Aorta (tissue), 5 donors: ENCODE measurements at places on chromosomes 1 and 21. TPM values are rescaled to one million over a fixed set of nuclear protein-coding genes. Genes with fewer than 3 reads are reported as not detected.

Gene TNNI3K
- total RNA-seq = 4.2 TPM

GRCh38 chr1:56436912-56437417 is 142.4 kb downstream of the PLPP3 start:
- no peaks in the 10 kb centered on the region for H3K36me3 ChIP-seq
- H3K27ac ChIP-seq = no peak overlapping the region
- no peaks in the 10 kb centered on the region for H3K27me3 ChIP-seq
- no peak for DNase-seq

GRCh38 chr1:86645851-86646250 is 58.5 kb upstream of the SH3GLB1 start:
- no peak for DNase-seq
- H3K27ac ChIP-seq = no peak overlapping the region
- no peaks in the 10 kb centered on the region for H3K27me3 ChIP-seq
- no peaks in the 10 kb centered on the region for H3K36me3 ChIP-seq
- no peak overlapping the region for H3K4me3 ChIP-seq
- no peaks in the 10 kb centered on the region for H3K4me1 ChIP-seq

DNA sequence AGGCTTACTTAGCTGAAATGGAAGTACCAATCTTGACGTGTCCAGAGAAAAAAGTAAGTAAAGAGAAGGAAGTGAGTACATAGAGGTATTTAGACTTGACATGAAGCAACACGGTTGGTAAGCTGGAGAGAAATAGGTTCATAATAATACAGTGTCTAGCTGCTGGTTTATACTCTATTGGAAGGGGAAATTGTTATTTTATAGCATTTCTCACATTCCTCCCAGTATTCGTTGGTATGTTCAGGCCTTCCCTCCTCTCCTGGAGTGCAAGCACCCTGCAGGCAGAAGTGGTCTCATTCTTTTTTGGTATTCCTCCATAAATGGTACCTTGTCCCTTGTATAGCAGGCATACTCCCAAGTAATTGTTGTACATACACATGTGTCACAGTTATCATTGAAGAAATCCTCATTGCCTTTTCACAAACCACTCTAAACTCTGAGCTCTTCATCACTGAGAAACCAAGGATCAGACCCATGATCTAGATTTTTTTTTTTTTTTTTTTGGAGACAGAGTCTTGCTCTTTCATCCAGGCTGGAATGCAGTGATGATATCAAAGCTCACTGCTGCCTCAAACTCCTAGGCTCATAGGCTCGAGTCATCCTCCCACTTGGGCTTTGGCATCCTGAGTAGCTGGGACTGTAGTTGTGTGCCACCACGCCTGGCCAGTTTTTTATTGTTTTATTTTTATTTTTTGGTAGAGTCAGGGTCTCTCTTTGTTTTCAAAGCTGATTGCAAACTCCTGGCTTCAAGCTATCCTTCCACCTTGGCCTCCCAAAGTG is 9.8 kb upstream of the IPO9 start:
- no peaks in the 10 kb centered on the region for H3K27me3 ChIP-seq
- H3K36me3 ChIP-seq = peaks cover 21% of the 10 kb centered on the region
- DNase-seq = no peak

- no peaks in the 10 kb centered on the region for H3K4me1 ChIP-seq
- peaks cover 1% of the 10 kb centered on the region for H3K36me3 ChIP-seq
- DNase-seq = no peak
- H3K27me3 ChIP-seq = no peaks in the 10 kb centered on the region
- H3K27ac ChIP-seq = peak overlapping the region; percentile 6
Measured at GRCh38 chr21:28884481-28884880, 108.2 kb downstream of the LTN1 start.

Gene CRP
- not detected for total RNA-seq

Gene CRB1
- total RNA-seq = 0.16 TPM

GRCh38 chr21:34946385-34946840 is 102.7 kb downstream of the RUNX1 start:
- DNase-seq = no peak
- H3K27me3 ChIP-seq = no peaks in the 10 kb centered on the region
- no peaks in the 10 kb centered on the region for H3K4me1 ChIP-seq
- H3K27ac ChIP-seq = no peak overlapping the region

GRCh38 chr21:43733529-43734071 is 14.7 kb downstream of the PDXK start:
- H3K4me3 ChIP-seq = no peak overlapping the region
- no peaks in the 10 kb centered on the region for H3K4me1 ChIP-seq
- H3K36me3 ChIP-seq = no peaks in the 10 kb centered on the region
- DNase-seq = peak; percentile 78
- H3K27me3 ChIP-seq = no peaks in the 10 kb centered on the region
- no peak overlapping the region for H3K27ac ChIP-seq

Gene DAB1
- 2.6 TPM for total RNA-seq

DNA sequence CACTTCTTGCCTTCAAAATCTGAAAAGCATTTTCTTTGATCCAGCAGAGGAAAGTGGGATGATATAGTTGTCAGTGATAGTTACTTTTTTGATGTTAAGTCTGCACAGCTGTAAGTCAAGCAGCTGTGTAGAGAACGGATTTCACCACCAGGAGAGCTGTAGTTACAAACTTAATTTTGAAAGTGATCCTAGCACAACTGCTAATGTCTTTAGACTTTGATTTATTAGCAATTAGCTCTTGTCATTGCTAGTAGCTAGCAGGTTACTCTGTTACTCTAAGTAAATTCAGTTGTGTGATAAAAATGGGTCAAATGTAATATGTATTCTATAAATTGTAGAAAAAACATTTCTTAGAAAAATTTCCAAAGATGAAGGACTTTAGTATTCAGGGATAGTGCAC is 46.0 kb downstream of the ALG6 start:
- H3K36me3 ChIP-seq = no peaks in the 10 kb centered on the region
- H3K27ac ChIP-seq = no peak overlapping the region
- no peaks in the 10 kb centered on the region for H3K4me1 ChIP-seq
- H3K27me3 ChIP-seq = no peaks in the 10 kb centered on the region

- H3K27ac ChIP-seq = no peak overlapping the region
- no peak for DNase-seq
- H3K4me1 ChIP-seq = no peaks in the 10 kb centered on the region
Measured at GRCh38 chr1:75732703-75733102, 8.2 kb downstream of the ACADM start.

- H3K4me1 ChIP-seq = no peaks in the 10 kb centered on the region
- H3K36me3 ChIP-seq = no peaks in the 10 kb centered on the region
- peak overlapping the region; percentile 62 for H3K4me3 ChIP-seq
- no peak overlapping the region for H3K27ac ChIP-seq
- no peak for DNase-seq
Measured at GRCh38 chr1:6491081-6491449, 402 bp downstream of the PLEKHG5 start.

- no peak overlapping the region for H3K27ac ChIP-seq
- no peaks in the 10 kb centered on the region for H3K27me3 ChIP-seq
- no peaks in the 10 kb centered on the region for H3K4me1 ChIP-seq
- H3K4me3 ChIP-seq = no peak overlapping the region
- no peak for DNase-seq
Measured at GRCh38 chr21:45488931-45489721, 53.1 kb downstream of the SLC19A1 start.

Gene CRNN
- total RNA-seq = not detected

Gene FTCD
- total RNA-seq = 2.6 TPM

GRCh38 chr1:190579552-190580193 is 102.0 kb upstream of the BRINP3 start:
- H3K4me1 ChIP-seq = no peaks in the 10 kb centered on the region
- no peak for DNase-seq
- no peaks in the 10 kb centered on the region for H3K27me3 ChIP-seq
- H3K36me3 ChIP-seq = no peaks in the 10 kb centered on the region
- H3K27ac ChIP-seq = no peak overlapping the region
- no peak overlapping the region for H3K4me3 ChIP-seq

GRCh38 chr1:46102769-46103476 is 29.5 kb downstream of the PIK3R3 start:
- no peak overlapping the region for H3K4me3 ChIP-seq
- no peak for DNase-seq
- no peak overlapping the region for H3K27ac ChIP-seq
- no peaks in the 10 kb centered on the region for H3K36me3 ChIP-seq

GRCh38 chr1:94607398-94607797 is 65.8 kb upstream of the F3 start:
- H3K4me1 ChIP-seq = no peaks in the 10 kb centered on the region
- no peaks in the 10 kb centered on the region for H3K27me3 ChIP-seq
- no peak for DNase-seq
- no peak overlapping the region for H3K4me3 ChIP-seq
- H3K36me3 ChIP-seq = no peaks in the 10 kb centered on the region

DNA sequence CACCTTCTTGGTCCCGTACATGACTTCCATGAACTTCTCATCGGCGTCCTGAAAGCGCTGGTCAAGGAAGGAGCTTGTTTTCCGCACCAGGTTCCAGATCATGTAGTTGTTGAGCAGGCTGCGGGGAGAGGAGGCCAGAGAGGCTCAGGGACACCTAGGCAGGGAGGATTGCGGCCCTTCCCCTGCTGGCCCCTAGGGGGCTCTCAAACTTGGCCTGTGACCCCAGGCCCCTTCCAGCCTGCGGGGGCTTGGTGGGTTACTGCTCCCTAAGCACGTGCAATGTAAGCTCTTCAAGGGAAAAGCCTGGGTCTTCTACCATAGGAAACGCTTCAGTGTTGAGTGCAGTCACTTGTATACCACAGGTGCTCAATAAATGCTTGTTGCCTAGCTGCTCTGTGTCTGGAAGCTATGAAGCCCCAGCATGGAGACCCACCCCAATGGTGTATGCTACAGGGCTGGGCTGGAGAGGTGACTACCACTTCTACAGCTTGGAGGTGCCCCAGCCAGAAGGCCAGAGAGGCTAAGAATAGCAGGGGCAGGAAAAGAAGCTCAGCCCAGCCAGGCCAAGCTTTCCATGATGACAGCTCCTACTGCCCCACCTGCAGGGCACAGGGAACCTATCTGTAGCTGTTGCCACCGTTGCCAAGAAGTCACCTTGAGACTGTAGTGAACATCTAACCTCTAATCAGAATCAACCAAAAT is 45.1 kb downstream of the ECE1 start:
- no peak overlapping the region for H3K27ac ChIP-seq
- H3K27me3 ChIP-seq = no peaks in the 10 kb centered on the region
- H3K36me3 ChIP-seq = peaks cover 7% of the 10 kb centered on the region
- no peak for DNase-seq
- no peaks in the 10 kb centered on the region for H3K4me1 ChIP-seq

GRCh38 chr1:248268178-248268577 is 9.6 kb downstream of the OR2T33 start:
- no peak overlapping the region for H3K4me3 ChIP-seq
- no peaks in the 10 kb centered on the region for H3K27me3 ChIP-seq
- H3K4me1 ChIP-seq = no peaks in the 10 kb centered on the region
- H3K27ac ChIP-seq = no peak overlapping the region

DNA sequence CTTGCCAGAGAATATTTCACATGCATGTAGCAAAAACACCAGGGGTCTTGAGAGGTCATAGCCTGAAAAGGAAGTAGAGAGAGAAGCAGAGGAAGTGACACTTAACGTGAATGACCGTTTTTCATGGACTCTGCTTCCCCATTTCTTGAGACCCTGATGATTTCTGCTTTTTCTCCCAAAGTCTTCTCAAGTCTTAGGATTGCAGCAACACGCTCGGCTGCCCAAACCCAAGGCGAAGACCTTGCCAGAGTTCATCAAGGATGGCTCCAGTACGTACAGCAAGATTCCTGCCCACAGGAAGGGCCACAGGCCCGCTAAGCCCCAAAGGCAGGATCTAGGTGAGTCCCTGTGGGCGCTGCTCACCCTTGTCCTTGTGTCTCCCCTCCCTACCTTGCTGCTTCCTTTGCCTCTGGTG is 12.8 kb downstream of the THEMIS2 start:
- H3K4me3 ChIP-seq = no peak overlapping the region
- H3K27me3 ChIP-seq = no peaks in the 10 kb centered on the region
- H3K27ac ChIP-seq = no peak overlapping the region

Gene S100B
- 8.7 TPM for total RNA-seq

GRCh38 chr1:207649865-207650580 is 5.1 kb downstream of the CR1L start:
- no peak overlapping the region for H3K27ac ChIP-seq

Gene TFF1
- not detected for total RNA-seq

DNA sequence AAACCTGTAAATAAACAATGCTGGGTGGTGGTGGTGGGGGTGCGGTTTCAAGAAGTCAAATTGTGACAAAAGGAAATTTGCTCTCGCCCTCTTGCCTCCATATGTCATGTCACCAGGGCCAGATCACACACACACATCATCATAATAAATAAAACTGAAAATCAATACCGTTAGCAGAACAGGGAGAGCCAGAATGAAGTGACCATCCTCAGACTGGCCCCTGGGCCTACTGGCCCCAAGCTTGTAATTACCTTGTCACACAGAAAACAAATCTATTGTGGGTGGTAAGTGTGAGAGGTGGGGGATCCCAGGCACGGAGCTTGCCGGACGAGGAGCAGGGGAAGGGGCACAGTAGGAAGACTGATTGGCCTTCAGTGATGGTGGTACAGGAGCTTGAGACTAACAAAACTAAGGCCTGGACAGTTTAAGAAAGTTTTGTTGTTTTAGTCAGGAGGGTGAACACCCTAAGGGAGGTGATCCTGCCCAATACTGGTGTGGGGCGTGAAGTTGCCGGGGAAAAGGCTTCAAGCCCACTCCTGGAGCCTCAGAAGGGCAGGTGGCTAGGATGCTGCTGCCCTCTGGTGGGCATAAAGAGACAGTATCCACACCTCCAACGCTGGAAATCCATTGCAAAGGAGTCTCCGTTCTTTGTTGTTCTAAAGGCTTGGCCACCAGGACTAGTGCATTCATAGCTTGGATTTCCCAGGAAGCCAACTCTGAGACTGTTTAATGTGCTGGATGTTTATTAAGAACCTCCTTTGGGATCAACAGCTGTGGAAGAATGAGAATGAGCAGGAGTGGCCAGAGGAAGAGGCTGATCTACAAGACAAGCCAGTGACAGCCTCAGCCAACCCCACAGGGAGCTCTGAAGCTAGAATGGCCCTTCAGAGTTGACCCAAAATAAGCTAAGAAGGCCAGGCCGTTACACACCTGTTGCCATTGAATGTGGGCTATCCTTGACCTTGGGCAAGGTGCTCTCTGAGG is 8.1 kb upstream of the C1orf216 start:
- DNase-seq = no peak
- H3K27me3 ChIP-seq = no peaks in the 10 kb centered on the region
- H3K27ac ChIP-seq = no peak overlapping the region
- H3K4me1 ChIP-seq = no peaks in the 10 kb centered on the region
- H3K4me3 ChIP-seq = no peak overlapping the region
- H3K36me3 ChIP-seq = no peaks in the 10 kb centered on the region

DNA sequence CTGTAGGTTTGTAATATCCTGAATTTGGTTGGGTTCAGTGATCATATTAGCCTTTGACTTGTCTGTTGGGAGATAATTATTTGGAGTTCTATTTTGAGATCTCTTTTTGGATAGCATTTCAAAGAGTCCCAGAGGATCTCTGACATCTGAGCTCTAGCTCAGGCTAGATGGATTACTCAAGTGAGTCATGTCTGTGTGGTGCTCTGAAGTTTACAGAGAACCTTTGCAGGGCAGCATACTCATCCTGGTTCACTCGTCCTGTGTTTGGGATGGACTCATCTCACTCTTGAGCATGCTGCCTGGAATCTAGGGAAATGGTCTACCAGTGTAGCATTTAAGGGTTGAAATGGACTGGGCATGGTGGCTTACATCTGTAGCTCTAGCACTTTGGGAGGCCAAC is 29.4 kb upstream of the BMP8A start:
- peaks cover 3% of the 10 kb centered on the region for H3K4me1 ChIP-seq
- H3K27ac ChIP-seq = no peak overlapping the region
- DNase-seq = no peak
- no peak overlapping the region for H3K4me3 ChIP-seq

- H3K27ac ChIP-seq = no peak overlapping the region
- H3K4me3 ChIP-seq = no peak overlapping the region
- no peaks in the 10 kb centered on the region for H3K27me3 ChIP-seq
- no peak for DNase-seq
Measured at GRCh38 chr1:227766015-227766634, 30.9 kb downstream of the SNAP47 start.
